ENCODE measurements at places on chromosomes 4 and X.

GRCh38 chrX:131219271-131219670 is 69.8 kb downstream of the IGSF1 start:
- DNase-seq: no peak

DNA sequence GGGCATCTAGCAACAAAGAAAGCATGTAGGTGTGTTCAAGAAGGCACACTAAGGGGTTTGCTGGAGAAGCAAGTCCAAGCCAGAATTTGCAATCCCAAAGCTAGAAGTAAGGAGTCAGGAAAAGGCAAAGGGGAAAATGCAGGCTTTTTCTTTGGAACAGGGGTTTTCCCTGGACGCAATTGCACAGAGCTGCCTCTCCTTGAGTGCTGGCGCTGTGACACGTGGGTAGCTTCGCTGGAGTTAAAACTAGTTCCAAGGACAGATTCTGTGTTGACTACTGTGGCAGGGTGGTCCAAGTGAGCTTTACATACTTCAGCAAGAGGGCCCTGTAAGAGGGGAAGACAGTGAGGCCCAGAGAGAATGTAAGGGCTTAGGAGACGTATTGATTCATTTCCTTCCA is 277.1 kb downstream of the ADGRA3 start:
- no peak for DNase-seq

DNA sequence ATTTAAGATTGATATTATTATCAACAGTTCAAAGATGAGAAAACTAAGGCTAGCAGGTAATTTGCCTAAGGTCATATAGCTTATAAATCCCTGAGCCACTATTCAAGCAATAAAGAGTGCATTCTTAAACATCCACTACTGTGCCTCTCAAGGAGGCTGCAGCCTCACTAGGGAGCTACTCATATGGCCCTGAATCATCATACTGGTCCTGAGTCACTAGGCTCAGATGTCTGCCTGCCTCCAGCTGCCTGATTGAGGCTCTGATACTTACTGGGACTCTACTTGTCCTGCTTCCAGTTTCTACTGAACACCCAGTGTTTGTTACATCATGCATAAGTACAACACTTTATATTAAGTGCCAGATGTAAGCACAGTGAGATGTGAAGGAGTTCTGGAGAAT is 110.7 kb downstream of the AASDH start:
- no peak for DNase-seq

DNA sequence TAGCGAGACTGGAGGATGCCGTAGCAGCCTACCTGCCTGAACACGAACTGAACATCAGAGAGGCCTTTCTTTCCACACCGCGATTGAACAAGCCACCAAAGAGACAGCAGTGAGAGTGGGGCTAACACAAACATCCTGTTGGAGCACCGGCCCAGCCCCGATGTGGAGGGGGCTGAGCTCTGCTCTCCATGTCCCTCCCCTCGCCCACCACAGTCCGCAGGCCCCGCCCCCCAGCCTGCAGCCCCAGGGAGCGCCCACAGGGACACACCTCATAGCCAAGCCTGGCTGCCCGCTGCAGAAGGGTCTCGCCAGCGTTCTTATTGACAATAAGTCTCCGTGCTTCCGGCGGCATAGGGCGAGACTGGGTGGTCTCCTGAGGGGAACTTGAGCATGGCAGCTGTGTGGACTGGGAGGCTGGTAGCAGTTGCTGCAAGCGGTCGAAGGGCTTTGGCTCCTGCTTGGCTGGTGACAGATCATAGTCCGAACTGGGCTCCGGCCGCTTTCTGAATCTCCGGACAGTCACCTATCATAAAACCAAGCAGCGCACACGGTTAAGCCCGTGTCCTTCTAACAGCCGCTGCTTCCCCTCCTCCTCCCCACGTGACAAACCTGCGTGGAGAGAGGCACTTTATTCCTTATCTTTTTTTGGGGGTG is 35.8 kb downstream of the BCOR start:
- DNase-seq: no peak

GRCh38 chr4:84870398-84871163 is 95.9 kb downstream of the WDFY3 start:
- DNase-seq: no peak

DNA sequence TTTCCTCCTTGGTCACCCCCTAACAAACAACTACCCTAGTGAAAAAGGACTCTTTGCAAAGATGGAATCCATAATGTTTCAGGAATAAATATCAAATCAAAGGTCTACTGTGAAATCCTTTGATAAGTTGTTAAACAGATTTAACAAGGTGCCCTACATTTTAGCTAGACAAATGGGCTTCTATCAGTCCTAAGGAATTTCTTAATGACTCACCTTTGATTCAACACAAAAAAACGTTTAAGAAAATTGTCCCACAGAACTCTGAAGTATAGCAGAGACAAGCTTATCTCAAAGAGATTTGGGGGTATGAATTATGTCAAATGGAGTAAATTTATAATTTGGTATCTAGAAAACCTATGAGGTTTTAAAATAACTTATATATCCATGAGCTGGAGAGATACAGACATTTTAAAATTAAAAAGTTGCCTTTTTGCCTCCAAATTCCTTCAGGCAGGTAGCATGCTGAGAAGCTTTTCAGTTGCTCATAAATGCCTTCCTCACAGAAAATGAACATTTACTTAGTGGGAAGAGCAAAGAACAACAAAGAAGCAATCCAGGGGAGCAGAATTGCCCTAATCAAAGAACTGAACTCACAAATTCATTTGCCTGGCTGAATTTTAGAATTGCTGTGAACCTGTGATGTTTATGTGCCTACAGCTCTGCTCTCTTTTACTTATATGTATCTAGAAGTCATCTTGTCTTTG is 649.3 kb downstream of the STPG2 start:
- DNase-seq: no peak

- no peak for DNase-seq
These were observed 12.1 kb downstream of the EIF1AX start for GRCh38 chrX:20129547-20129946.

DNA sequence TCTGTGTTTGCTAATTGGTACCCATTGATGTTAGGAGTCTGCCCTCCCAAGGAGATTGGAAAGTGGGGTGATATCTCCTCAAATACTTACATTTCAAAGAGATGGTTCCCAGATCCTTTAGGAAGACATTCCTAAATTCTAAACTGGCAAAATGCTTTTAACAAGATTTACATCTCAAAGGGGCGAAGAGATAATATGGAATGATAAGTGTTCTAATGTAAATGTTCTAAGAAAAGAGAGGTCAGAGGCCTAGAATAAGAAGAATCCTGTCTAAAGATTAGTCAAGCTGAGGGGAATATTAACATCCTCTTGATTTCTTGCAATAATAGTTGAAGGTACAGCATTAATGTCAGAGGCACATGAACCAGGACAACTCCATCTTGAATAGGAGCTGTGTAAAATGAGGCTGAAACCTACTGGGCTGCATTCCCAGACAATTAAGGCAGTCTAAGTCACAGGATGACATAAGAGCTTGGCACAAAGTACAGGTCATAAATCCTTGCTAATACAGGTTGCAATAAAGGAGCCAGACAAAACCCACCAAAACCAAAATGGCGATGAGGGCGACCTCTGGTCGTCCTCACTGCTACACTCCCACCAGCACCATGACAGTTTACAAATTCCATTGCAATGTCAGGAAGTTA is 2248.1 kb downstream of the ARAP2 start:
- no peak for DNase-seq

GRCh38 chr4:95213366-95213765 is 335.4 kb downstream of the UNC5C start:
- DNase-seq: no peak

- no peak for DNase-seq
These were observed at the start of gene FGFR3 for GRCh38 chr4:1792832-1793495. Gene FGFR3, plus strand, starts transcription at chr4:1793293. Its CDS starts 642 bp downstream, at chr4:1793935.

GRCh38 chrX:51891821-51892551 is 1.4 kb upstream of the MAGED1 start:
- DNase-seq: no peak

GRCh38 chrX:155148724-155149537 is 67.3 kb upstream of the VBP1 start:
- peak; percentile 2 for DNase-seq

All from central memory CD4-positive, alpha-beta T cell (primary cell).